Cardiac septum (tissue), 1 donor: ENCODE measurements at places on chromosomes 16 and 17. TPM values are rescaled to one million over a fixed set of nuclear protein-coding genes. Genes with fewer than 3 reads are reported as not detected.

KIFC3 gene
- total RNA-seq = 70.1 TPM

RHBDL1 gene
- 1.8 TPM for total RNA-seq

YBX2 gene
- 1.2 TPM for total RNA-seq

TMEM238L gene
- total RNA-seq = not detected

CLEC18C gene
- 0.11 TPM for total RNA-seq

DNA sequence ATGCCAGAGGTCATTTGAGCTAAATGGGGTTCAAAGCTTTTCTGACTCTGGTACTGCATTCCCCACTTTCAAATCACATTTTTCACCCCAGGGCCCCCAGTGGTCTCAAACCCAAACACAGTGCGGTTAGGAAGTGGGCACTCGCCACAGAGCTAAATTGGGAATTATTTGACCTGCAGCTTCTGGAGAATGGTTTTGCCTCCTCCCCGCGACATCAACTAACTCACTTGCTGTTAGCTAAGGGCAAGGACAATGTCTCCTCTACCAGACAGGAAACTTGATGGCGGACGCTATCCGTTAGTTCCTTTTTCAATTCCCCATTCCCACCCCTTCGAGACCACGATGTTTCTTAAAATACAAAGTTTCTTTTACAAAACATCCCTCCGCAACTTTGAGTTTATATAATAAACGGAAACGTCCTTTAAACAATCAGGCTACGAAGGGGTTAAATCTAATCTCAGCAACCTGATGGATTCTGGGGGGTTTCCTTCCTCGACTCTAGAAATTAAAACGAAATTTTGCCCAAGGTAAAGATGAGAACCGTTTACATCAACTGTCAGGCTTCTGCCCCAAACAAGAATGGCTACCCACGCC is 500 bp upstream of the KAT7 start:
- no peak for DNase-seq

DNA sequence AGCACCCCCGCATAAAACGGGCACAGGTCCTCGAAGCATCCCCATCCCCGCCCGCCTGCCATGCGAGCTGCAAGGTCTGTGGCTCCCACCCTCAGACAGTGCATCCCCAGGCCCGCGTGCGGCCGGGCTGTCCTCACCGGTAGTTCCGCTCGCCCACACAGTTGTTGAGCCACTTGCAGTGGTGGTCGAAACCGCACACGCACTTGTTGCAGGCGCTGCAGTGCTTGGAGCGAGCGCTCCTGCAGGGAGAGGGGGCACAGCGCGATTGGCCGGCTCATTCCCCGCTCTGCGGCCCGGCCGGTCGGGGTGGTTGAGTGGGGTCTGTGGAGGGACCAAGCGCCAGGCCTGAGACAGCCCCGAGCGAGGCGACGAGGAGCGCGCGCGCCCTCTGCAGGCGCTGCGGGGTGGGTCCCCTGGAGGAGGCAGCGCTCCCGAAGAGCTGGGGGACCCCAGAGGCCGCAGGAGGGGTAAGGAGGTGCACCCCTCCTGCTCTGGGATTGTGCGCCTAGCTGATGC is 6.0 kb upstream of the TPPP3 start:
- DNase-seq = peak; percentile 75

- DNase-seq = no peak
These were observed 102.6 kb upstream of the CDH11 start for GRCh38 chr16:65224471-65224870.

DNA sequence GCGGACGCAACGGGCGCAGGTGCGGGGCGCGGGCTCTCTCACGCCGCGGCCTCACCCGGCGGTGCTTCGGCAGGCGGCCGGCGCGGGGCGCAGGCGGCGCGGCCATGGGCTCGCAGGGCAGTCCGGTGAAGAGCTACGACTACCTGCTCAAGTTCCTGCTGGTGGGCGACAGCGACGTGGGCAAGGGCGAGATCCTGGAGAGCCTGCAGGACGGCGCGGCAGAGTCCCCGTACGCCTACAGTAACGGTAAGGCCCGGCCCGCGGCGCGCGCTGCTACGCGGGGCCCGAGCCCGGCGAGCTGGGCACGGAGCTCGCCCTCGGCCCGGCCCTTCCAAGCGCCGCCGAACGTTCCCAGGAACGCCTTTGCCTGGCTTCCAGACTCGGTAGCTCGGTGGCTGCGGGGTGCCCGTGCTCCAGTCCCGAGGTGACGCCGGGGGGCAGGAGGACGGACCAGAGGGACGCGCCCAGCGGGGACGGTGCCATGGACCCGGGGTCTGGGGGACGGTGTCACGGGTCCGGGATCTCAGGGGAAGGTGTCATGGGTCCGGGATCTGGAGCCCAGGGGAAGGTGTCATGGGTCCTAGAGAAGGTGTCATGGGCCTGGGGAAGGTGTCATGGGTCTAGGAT is 435 bp downstream of the RAB40C start:
- DNase-seq = no peak

DNA sequence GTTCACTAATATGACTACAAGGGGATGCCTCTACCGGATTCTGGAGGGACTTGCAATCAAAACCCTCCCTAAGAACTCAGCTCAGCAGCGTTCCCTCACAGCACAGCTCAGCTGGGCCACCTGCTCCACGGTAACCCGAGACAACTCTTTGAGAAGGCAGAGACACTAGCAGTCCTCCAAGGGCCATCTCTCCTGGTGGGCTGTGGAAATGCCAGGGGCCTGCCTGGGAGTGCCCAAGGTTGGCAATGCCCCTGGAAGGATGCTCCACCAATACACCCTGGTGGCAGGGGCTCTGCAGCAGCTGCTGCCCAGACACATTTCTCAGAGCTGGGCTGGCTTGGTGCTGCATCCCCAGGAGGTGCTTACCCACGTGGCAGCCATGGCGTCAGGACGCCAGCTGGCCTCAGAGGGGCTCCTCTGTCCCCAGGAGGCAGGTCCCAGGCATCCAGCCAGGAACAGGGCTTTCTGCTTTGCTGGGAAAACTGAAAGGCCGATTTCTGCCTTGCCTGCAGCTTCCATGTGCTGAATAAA is 16.5 kb downstream of the CDIP1 start:
- DNase-seq = no peak

DNA sequence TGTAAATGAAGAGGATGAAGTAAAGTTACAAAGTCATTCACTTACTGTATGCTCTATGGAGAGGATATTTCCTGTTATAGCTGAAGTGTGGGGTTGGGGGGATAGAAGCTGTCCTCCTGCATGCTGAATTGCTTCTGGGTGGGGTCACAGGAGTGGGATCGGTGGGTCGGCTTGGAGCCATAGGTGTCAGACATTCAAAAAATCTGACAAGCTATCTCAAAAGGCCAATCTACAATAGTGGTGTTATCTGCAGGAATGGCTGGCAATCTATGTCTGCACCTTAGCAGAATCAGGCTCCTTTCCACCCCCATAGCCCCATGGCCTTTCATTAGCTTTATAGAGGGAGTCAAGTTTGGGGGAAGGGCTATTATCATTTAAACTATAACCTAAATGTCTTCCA is 104.9 kb downstream of the ABCC12 start:
- DNase-seq = no peak

GRCh38 chr17:46796524-46796923 is 22.0 kb downstream of the WNT3 start:
- no peak for DNase-seq

GRCh38 chr17:57210224-57210553 is 46.1 kb upstream of the MSI2 start:
- DNase-seq = no peak

DNA sequence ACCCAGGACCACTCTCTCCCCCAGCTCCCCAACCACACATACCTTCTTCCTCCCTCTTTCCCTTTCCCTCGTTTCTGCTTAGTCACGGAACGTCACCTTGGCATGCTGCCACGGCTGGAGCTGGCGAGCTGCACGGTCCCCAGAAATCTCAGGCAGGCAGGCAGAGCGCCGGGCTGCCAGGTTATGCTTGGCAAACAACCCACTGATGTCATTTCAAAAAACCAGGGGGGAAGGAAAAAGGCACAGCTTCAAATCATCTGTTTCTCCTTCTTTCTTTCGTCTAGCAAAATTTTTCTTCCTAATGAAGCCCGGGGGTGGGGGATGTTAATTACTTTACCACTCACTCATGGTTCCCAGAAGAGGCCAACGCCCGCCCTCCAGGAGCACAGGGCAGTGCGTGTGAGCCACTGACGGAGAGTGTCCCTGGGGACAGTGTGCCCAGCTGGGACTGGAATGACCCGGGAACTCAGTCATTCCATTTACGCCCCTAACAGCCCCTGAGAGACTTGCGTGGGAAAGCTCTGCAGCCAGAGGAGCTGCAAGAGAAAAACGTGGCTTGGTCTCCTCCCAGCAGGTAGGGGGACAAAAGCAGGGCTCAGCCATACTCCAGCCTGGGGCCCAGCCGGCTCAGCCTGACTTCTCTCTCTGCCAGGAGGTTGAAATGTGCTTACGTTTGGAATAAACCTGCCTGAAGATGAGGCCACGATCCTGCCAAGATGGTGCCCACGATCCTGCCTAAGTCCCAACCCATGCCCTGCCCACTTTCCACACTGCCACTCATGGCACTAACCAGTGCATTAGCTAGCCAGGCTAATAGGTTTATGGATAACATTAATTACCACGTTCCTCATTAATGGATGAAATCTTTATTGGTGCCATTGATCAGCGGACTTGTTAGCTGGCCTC is 198.9 kb downstream of the ZFHX3 start:
- DNase-seq = peak; percentile 93

DNA sequence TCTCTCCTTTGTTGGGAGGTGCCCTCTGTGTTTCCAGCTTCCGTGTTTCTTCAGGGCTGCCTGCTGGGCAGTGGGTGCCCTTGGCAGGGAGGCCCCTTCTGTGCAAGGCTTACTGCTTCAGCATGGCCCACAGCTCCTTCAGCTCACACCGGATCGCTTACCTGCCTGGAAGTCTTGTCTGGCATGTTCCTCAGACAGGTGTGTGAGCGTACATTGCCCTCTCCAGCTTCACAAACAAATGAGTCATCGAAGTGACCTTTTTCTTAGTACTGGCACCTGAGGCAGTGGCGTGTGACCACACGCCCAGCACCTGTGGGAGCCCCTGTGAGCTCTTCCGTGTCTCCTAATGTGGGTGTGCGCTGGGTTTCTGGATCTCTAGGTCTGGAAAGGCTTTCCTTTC is 3.5 kb downstream of the RAB40C start:
- no peak for DNase-seq

- no peak for DNase-seq
These were observed 6.5 kb upstream of the DHX40 start for GRCh38 chr17:59558953-59559352.

DNA sequence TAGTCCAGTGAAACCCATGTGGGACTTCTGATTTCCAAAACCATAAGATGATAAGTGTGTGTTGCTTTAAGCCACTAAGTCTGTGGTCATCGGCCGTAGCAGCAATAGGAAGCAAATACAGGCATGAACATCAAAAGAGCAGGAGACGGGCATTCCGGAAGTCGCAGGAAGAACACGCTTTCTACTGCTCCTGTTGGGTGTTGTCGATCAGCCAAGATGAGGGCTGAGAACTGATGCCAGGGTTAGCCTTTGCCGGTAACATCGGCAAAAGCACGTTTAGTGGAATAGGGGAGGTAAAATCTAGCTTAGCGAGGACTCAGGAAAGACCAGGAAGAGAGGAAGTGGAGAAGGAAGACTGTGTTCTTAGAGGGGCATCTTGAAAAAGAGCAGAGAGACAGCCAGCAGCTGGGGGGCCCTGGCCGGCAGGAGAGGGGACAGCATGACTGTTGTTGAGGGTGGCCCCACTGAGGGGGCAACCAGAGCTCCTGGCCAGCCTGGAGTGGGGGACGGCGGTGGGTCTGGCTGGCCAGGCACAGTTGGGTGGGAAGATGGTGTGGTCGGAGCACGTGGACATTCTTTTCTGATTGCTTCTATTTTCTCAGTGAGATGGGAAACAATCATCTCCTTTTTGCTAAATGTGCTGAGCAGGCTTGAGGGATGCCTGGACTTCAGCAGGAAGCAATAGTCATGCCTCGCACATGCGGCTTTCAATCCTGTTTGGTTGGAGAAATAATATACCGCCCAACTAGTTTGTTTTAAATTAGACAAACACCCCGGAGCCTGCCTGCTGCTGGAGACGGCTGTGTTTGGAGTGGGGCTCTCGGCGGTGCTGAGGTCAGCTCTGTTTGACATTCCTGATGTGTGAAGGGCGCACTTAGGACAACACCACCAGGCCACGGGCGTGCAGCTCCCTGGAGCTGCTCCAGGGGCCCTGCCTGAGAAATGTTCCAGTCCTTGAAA is 109.9 kb downstream of the METRNL start:
- peak; percentile 65 for DNase-seq

DNA sequence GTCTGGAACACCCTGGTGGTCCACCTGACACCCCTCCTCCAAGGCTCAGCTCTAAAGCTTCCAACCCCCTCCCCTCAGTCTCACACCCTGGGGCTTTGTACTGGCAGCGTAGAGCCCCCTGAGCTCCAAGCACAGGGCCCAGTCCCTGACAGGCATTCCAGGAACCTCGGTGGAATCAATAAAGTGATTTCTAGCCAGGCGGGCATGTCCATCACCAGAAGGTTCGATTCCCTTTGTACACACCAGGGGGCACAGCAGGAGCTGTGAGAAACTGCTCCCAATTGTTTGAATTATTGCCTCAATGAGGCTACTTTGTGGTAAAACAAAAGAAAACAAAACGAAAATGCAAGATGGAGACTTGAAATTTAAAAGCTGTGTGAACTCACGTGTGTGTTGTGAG is 51.8 kb downstream of the SMPD3 start:
- DNase-seq = no peak
